ENCODE measurements at places on chromosomes 1 and 21.

- DNase-seq = no peak
These were observed 209.2 kb downstream of the SDCCAG8 start for GRCh38 chr1:243465081-243465480.

GRCh38 chr1:22115286-22115685, 27.6 kb downstream of the WNT4 start:
- no peak for DNase-seq

GRCh38 chr1:39900662-39901463, 854 bp downstream of the MYCL start:
- DNase-seq = no peak

DNA sequence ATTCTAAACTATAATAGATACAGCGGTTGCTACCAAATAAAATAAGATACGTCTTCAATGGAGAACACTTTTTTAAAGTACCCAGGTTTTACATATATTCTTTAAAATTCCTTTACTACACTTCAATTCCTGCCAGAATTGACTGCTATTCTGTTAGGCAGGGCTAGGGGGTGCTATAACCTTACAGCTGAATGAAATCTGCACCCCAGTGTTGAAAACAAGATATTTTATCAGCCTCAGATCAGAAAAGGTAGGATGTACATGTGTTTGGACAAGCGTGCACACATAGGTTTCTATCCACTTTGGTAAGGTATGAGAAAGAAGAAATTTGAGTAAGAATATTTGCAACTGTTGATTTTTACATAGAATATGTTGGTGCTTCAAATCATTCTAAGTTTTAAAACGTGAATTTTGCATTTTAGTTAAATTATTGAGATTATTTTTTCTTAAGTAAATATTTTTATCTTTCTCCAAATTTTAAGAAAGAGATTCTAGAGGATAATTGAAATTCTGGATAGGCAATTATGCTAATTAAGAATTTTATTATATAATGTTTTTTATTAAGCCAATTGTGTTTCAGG, 490.8 kb upstream of the ADGRL4 start:
- DNase-seq = no peak

GRCh38 chr1:67750691-67751054, 65.7 kb downstream of the GADD45A start:
- DNase-seq = no peak

DNA sequence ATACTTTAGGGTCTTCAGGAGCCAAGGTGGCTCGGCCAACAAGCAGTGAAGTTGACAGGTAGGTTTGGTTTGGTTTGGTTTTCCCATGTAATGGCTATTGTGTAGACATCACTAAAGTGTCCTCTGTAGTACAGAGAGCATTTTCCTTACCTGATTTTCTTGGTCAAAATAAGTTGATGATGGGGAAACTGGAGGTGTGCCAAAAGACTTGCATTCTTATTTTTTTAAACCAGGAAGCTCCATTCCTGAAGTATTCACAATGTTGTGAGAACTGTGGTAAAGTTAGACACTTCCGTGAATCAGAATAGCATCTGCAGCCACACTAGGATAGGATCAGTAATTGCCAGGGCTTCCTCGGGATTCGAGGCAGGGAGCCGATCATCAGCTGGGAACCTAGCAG, 2.9 kb downstream of the ZBTB37 start:
- DNase-seq = no peak

- DNase-seq = no peak
These were observed 596.3 kb downstream of the LTN1 start for GRCh38 chr21:28396421-28396820.

DNA sequence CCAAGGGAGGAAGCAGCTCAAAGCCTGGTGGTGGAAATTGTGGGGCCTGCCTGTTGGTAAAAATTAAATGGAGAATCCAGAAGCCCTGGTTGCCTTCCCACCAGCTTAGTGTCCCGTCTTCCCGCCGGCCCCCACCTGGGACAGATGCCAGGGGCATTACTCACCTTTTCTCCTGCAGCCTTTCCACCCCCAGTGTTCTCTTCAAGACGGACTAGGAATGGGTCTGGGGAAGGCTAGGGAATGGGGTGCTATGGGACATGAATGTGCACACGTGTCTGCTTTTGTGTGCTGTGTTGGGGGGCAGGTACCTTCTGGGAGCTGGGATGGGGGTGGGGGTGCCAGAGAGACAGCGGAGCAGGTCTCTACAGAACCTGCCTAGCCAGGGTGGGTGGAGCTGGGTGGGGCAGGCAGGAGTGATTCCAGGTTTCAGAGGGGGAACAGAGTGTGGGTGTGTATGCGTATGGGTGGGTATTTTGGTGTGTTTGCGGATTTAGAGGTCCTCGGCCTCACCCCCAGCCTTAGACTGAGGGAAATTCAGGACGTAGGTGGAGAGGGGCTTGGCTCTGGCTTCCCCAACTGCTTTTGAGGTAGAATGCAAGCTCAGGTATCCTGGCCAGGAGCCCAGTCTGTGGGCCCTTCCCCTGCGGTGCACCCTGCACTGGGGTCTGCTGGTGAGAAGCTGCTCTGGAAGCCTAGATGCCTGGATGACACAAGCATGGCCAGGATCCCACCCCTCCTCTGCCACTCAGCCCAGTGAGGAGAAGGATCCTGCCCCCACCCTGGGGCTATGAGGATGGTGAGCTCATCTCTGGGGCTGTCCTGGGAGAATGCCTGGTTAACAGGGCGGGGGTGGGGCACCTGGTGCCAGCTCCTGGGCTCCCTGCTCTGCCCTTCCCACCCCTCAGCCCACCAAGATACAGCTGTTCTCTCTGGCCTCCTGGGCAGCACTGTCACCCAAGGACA, 7.8 kb downstream of the VANGL2 start:
- no peak for DNase-seq

GRCh38 chr21:38989745-38990423, 184.2 kb downstream of the ETS2 start:
- DNase-seq = no peak

DNA sequence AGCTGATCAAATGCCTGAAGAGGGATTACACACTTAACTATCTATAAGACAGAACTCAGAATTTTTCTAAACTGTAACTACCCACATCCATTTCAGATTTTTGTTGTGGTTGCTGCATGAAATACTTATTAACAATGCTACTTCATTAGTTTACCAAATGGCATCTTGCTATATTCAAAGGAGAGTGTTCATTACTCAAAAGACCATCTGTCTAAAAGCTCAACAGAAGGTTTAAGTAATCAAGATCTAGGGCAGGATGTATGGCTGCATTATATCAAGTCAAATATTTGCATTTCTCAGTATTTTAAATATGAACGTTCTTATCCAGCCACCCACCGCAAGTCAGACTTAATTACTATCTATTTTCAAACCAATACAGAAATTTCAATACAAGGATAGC, 79.9 kb downstream of the SIPA1L2 start:
- DNase-seq = no peak

GRCh38 chr1:33219886-33220661, 36.2 kb upstream of the ZNF362 start:
- no peak for DNase-seq

GRCh38 chr21:30268608-30269197, 14.0 kb downstream of the KRTAP24-1 start:
- DNase-seq = no peak

GRCh38 chr1:19325958-19326747, 14.0 kb downstream of the SLC66A1 start:
- DNase-seq = no peak

DNA sequence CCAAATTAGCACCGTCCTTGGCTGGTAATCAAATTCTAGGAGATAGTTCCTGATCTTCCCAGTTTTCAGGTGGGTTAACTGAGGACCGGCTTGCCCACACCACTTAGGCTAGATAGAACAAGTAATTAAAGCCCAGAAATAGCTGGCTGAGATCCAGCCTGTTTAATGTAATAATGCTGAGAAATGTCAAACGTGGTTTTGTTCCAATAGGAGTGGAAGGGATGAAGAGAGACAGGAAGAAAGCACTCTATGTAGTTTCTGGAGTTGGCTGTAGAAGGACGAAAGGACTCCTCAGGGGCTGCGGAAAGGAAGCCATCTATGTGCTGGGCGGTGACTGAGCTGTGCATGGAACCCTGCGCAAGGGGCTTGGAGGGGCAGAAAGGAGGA, 18.6 kb downstream of the NAV1 start:
- no peak for DNase-seq

GRCh38 chr1:206786212-206786886, 14.1 kb upstream of the IL10 start:
- DNase-seq = no peak

DNA sequence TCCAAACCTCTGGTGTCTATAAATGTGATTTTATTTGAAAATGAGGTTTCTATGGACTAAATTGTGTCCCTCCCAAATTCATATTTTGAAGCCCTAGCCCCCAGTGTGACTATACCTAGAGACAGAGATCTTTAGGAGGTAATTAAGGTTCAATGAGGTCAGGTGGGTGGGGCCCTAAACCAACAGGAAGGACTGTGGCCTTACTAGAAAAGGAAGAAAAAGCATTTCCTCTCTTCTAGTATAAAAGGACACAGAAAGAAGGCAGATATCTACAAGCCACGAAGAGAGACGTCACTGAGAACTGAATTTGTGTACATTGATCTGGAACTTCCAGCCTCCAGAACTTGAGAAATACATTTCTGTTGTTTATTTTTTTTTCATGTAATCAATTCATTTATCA, 123.1 kb upstream of the RUNX1 start:
- no peak for DNase-seq

GRCh38 chr1:157181258-157181657, 43.1 kb upstream of the ETV3 start:
- no peak for DNase-seq

- DNase-seq = no peak
These were observed 1.9 kb downstream of the ARHGEF11 start for GRCh38 chr1:157043685-157044084.

DNA sequence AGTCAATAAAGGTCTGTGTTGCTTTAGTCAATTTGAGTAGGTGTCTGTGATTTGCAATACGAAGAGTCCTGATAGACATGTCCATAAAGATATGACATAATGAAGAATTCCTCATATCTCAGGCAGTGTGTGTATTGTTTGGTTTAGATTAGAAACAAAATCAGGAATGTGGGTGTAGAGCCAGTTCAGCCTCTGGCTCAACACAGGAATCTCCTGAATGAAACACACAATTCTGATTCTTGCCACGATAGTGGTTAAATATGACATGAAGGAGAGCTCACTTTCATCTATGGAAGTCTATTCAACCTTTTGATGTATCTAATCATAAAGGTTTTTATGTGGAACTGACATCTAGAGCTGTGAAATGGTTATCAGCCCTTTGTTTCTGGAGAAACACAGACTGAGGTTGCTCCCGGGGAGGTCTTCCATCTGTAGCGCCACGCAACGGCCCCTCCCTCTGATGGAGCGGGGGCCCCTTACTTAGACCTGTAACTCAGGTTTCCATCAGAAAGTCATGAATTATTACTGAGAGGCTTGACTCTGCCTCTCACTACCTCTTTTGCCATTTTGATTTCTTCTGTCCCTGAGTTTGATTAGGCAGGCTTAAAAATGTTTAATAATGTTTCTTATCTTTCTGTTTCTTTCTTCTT, 19.5 kb downstream of the TSPAN2 start:
- no peak for DNase-seq

DNA sequence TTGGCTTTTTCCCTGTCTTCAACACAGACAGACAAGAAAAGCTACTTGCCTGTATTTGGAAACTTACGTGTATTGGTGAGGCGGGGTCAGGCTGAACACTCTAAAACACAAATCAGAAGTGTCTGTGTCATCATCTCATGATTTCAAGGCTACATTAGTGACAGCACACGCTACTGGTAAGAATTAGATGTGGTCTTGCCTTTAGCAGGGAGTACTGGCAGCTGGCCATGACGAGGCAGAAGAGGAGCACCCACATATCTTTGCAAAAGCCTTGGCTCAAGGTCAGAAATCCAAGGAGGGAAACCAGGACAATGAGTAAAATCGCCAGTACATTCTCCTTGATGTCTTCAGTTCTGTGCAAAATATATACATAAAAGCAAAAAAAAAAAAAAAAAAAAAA, 77.7 kb downstream of the PCNX2 start:
- no peak for DNase-seq

GRCh38 chr1:109659997-109660690, 4.2 kb downstream of the GSTM4 start:
- DNase-seq = no peak

GRCh38 chr1:90879281-90879680, 142.6 kb downstream of the ZNF644 start:
- no peak for DNase-seq

DNA sequence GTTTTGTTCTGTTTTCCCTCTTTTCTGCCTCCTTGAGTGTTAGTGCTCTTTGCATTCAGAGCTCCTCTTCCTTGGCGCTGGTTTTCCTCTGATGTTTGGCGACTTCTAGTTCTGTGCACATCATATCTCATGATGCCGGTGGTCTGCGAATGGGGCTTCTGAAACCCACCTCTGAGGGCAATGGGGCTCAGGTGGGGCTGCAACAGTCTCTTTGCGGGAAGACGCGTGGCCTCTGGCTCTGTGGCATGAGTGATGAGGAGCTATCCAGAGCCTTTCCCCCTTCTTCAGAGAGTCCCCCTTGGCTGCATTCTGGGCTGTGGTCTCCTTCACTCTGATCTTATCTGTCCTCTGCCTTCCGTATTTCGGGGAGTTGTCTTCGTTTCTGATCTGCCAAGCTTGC, 39.0 kb downstream of the TNFRSF8 start:
- DNase-seq = no peak

DNA sequence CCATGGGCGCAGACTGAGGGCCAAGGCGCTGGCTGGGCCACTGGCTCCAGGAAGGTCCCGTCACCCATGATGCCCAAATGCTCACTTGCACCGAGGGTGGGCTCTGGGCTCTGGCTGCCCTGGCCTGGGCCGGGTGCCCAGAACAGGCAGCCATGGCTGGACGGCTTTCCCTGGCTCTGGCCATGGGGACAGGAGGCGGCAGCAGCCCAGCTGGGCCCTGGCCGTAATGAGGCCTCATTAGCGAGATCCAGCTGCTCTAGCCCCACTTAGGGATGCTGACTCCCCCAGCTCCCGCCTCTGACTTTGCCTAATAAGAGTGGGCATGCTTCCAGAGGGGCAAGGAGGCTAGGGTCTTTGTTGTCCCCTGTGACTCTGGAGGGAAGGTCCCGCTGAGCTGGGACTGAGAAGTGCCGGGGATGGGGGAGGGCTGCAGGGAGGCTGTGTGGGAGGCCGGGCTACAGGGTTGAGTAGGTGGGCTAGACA, 11.8 kb downstream of the SLC6A9 start:
- no peak for DNase-seq

- DNase-seq = no peak
These were observed 2.8 kb downstream of the GSTM5 start for GRCh38 chr1:109714661-109715372.

DNA sequence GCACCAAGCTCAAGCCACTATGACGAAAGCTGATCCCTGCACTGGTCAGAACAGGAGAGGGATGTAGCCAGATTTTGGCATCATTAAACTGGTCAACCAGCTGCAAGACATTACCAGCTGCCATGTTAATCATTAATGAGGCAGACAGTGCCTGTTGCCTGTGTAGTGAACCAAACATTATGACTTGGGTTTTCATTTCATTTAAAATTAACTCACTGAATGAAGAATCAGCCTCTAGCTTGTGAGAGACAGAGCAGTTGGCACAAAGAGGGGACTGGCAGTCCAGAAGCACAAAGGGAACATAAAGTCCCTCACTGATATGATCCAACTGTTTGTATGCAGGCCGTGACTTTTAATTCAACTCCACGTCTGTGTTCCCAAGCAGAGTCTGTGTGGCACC, 318.9 kb downstream of the SEC16B start:
- no peak for DNase-seq
